ENCODE measurements at places on chromosomes 2 and 18.

GRCh38 chr2:36411962-36412444 lies 56.4 kb downstream of the CRIM1 start:
- DNase-seq: no peak

- peak; percentile 73 for DNase-seq
These were observed 23.1 kb downstream of the ST3GAL5 start for GRCh38 chr2:85865539-85866164.

GRCh38 chr18:24031318-24031717 lies 16.8 kb downstream of the TTC39C start:
- DNase-seq: no peak

GRCh38 chr2:186274936-186275575 lies 211.0 kb upstream of the ZC3H15 start:
- DNase-seq: no peak

- no peak for DNase-seq
These were observed 110.7 kb downstream of the C1D start for GRCh38 chr2:67952066-67952465.

GRCh38 chr2:45904946-45905631 lies 253.6 kb downstream of the PRKCE start:
- DNase-seq: no peak

GRCh38 chr18:36058674-36059073 lies 8.7 kb downstream of the RPRD1A start:
- no peak for DNase-seq

- DNase-seq: no peak
These were observed 333.1 kb downstream of the DYSF start for GRCh38 chr2:71786291-71787107.

- DNase-seq: no peak
These were observed 54.9 kb upstream of the RBM44 start for GRCh38 chr2:237743561-237744269.
